ENCODE measurements at places on chromosomes 5 and 9. TPM values are rescaled to one million over a fixed set of nuclear protein-coding genes. Genes with fewer than 3 reads are reported as not detected.

The ACOT12 gene
- total RNA-seq = not detected

DNA sequence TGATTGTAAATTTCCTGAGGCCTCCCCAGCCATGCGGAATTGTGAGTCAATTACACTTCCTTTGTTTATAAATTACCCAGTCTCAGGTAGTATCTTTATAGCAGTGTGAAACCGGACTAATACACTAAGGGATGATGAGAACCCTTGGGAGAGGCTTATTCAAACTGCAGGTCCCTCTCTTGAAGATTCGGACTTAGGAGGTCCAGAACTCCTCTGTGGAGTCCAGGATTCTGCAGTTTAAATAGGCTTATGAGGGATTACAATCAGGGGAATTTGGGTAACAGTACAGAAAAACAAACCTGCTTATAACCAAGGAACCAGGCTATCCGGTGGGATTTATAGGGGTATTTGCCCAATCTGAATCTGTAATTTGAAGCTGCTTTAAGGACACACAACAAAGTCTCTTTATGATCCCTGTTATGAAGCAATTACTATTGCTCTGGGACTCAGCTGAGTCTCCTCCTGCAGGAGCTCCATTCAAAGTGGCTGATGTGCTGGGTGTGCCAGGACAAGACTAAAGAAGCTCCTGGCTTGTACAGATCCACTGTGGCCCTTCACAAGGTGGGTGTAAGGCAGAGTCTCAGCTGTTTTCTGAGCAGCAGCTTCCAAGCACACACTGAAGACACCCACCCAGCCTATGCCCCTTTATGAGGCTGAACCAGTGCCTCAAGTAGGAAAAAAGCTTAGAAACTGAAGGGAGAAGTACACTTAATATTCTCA lies 41.8 kb upstream of the LHFPL2 start:
- no peak for DNase-seq

- no peak for DNase-seq
Measured at GRCh38 chr9:3736161-3736560, 210.4 kb upstream of the RFX3 start.

GRCh38 chr9:97853844-97854695 lies 1.0 kb downstream of the FOXE1 start:
- no peak for DNase-seq

DNA sequence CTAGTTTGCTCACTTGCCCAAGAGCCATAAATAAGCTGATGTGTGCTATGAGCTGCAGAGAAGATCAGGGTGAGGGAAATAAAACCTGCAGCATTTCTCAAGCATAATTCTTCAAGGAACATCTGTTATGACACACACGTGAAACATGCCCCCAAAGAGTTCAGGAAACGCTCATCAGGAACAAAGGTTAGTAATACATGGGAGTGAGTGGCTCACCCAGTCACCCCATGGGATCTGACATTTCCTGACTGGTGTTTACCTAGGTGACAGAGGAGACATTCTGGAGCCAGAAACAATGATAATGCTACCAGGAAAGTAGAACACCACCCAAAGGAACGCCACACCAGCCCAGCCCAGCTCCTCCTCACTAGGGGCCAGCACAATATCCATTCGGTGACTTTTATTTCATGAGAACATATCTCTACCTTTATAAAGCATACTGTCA lies 66.0 kb downstream of the FRMD3 start:
- DNase-seq = no peak
